Lower lobe of right lung (tissue), 2 donors: ENCODE measurements at places on chromosomes 1 and 21. TPM values are rescaled to one million over a fixed set of nuclear protein-coding genes. Genes with fewer than 3 reads are reported as not detected.

GRCh38 chr1:98692482-98692881 is 31.0 kb downstream of the SNX7 start:
- no peak overlapping the region for H3K27ac ChIP-seq
- no peaks in the 10 kb centered on the region for H3K27me3 ChIP-seq
- H3K36me3 ChIP-seq: no peaks in the 10 kb centered on the region

DNA sequence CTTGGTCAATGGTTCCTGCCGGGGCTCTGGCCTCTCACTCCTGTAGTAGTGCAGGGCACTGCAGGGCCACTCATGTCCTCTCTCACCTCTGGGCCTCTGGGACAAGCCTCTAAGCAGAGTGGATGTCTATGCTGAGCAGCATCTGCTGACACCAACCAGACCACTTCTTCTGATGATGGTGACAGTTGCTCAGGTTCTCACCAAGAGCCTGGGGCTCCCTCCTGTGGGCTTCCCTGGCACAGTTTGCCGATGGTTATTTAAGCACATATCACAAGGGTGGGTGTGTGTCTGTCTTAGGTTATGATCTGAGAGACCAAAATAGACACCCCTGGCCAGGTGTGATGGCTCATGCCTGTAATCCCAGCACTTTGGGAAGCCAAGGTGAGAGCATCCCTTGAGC is 17.4 kb upstream of the GPR137B start:
- no peak for DNase-seq
- H3K36me3 ChIP-seq: no peaks in the 10 kb centered on the region
- no peaks in the 10 kb centered on the region for H3K27me3 ChIP-seq
- no peak overlapping the region for H3K4me3 ChIP-seq
- no peak overlapping the region for H3K27ac ChIP-seq

- no peak overlapping the region for H3K4me3 ChIP-seq
- DNase-seq: no peak
- no peak overlapping the region for H3K27ac ChIP-seq
- H3K4me1 ChIP-seq: no peaks in the 10 kb centered on the region
- no peaks in the 10 kb centered on the region for H3K27me3 ChIP-seq
- no peaks in the 10 kb centered on the region for H3K36me3 ChIP-seq
These were observed 317.7 kb upstream of the DAB1 start for GRCh38 chr1:57741521-57741920.

GRCh38 chr1:21262293-21263051 is 27.8 kb downstream of the ECE1 start:
- H3K36me3 ChIP-seq: peaks cover 43% of the 10 kb centered on the region
- H3K4me3 ChIP-seq: peak overlapping the region; percentile 8
- DNase-seq: no peak
- H3K27ac ChIP-seq: peak overlapping the region; percentile 86
- peaks cover 62% of the 10 kb centered on the region for H3K4me1 ChIP-seq

DNA sequence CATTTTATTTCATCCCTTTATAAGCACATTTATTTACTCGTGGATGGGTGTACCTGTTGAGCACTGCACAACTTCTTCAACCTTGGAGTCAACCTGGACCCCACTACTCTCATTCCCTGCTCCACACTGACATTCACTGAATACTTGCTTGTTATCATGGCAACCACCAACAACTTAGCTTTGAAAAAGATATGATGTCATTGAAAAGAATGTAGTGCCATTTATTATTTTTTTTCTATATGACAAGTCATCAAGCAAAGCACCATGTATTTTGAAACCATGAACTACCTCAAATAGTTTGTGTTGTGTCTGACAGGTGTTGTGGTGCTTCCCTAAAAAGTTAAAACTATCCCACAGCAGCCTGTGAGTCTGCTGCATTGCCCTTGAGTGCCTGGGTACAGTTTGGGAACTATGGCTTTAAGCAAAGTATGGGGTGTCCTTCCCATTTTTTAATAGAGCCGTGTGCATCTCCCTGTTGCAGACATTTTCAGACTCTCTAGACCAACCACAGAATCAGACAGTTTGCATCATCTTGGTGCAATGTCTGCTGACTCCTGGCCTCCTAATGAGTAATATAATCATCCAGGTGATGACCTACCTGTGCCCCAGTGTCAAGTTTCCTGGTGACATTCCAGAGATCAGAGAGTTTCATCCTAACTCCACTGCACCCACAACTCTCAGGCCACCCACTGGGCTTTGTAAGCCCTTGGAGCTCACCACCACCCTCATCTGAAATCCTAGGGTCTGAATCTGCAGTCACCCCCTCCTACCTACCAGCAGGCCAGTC is 339.7 kb upstream of the PROX1 start:
- no peaks in the 10 kb centered on the region for H3K4me1 ChIP-seq
- no peaks in the 10 kb centered on the region for H3K27me3 ChIP-seq
- H3K27ac ChIP-seq: no peak overlapping the region
- H3K4me3 ChIP-seq: no peak overlapping the region
- H3K36me3 ChIP-seq: no peaks in the 10 kb centered on the region

GRCh38 chr1:24084050-24084449 is 27.9 kb downstream of the MYOM3 start:
- H3K27me3 ChIP-seq: no peaks in the 10 kb centered on the region
- no peaks in the 10 kb centered on the region for H3K4me1 ChIP-seq
- no peaks in the 10 kb centered on the region for H3K36me3 ChIP-seq
- no peak overlapping the region for H3K27ac ChIP-seq

- no peak overlapping the region for H3K4me3 ChIP-seq
- DNase-seq: no peak
- no peaks in the 10 kb centered on the region for H3K36me3 ChIP-seq
- no peaks in the 10 kb centered on the region for H3K4me1 ChIP-seq
- peaks cover 10% of the 10 kb centered on the region for H3K27me3 ChIP-seq
- H3K27ac ChIP-seq: no peak overlapping the region
These were observed 1.8 kb downstream of the HHIPL2 start for GRCh38 chr1:222546091-222546490.

DNA sequence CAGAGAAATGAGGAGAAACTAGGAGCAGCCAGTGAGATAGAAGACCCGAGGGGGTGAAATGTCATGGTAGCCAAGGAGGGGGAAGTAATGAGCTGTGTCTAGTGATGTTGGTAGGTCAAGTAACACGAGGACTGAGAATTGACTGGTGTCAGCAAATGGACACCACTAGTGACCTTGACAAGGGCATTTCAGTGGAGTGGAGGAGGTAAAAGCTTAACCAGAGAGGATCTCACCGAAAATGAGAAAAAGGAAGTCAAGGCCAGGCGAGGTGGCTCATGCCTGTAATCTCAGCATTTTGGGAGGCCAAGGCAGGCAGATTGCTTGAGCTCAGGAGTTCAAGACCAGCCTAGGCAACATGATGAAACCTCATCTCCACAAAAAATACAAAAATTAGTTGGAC is 3.0 kb upstream of the ZYG11B start:
- DNase-seq: no peak
- peaks cover 12% of the 10 kb centered on the region for H3K4me1 ChIP-seq
- H3K36me3 ChIP-seq: no peaks in the 10 kb centered on the region
- H3K4me3 ChIP-seq: no peak overlapping the region
- no peak overlapping the region for H3K27ac ChIP-seq
- no peaks in the 10 kb centered on the region for H3K27me3 ChIP-seq

- H3K4me1 ChIP-seq: peaks cover 3% of the 10 kb centered on the region
- no peak overlapping the region for H3K4me3 ChIP-seq
- H3K27me3 ChIP-seq: no peaks in the 10 kb centered on the region
- DNase-seq: no peak
- H3K27ac ChIP-seq: no peak overlapping the region
These were observed 16.0 kb downstream of the HHAT start for GRCh38 chr1:210344706-210345105.

DNA sequence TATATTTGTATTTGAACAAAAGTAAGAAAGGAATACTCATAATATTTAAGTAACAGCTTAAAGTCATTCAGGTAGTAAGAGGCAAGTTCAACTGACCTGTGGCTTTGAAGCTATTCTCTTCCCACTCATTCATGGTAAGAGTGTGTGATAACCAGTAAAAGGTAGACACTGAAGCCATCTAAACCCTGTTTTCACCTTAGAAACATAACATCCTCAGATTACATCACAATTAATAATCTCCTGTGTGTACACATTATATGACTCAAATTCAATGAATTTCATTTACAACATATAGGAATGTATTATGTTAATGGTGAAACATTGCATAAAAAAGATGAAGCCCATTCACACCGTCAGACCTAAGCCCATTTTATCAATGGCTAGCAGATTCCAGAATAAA is 364.8 kb upstream of the SNX7 start:
- no peak overlapping the region for H3K27ac ChIP-seq
- no peak overlapping the region for H3K4me3 ChIP-seq
- no peaks in the 10 kb centered on the region for H3K36me3 ChIP-seq
- no peaks in the 10 kb centered on the region for H3K4me1 ChIP-seq
- no peak for DNase-seq
- H3K27me3 ChIP-seq: no peaks in the 10 kb centered on the region

- H3K4me1 ChIP-seq: no peaks in the 10 kb centered on the region
- no peak overlapping the region for H3K27ac ChIP-seq
- H3K4me3 ChIP-seq: no peak overlapping the region
- no peaks in the 10 kb centered on the region for H3K36me3 ChIP-seq
- DNase-seq: no peak
- no peaks in the 10 kb centered on the region for H3K27me3 ChIP-seq
These were observed 17.0 kb upstream of the SLC5A9 start for GRCh38 chr1:48205522-48205921.

DNA sequence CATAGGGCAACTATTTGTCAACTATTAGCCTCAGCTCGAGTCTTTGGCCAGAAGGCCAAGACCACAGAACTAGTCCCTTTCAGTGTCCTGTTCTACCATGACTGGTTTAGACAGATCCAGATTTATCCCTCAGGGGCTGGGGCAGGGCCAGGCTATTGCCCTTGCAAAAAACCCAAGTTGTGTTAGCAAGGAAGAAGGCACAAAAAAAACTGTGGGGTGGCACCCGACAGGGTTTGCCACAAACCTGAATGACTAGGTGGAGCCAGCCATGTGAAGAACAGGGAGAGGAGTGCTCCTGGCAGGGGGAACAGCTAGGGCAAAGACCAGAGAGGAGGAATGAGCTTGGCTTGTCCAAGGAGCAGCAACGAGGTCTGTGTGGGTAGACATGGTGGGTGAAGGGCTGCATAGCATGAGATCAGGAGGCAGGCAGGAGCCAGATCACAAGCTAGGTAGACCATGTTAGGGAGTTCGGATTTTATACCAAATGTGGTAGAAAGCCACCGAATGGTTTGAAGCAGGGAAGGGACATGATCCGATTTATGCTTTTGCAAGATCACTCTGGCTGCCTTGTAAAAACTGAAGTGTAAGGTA is 4.3 kb downstream of the DCST1 start:
- no peak for DNase-seq
- H3K27ac ChIP-seq: no peak overlapping the region
- H3K4me3 ChIP-seq: no peak overlapping the region
- H3K27me3 ChIP-seq: no peaks in the 10 kb centered on the region
- no peaks in the 10 kb centered on the region for H3K36me3 ChIP-seq
- H3K4me1 ChIP-seq: peaks cover 15% of the 10 kb centered on the region

GRCh38 chr1:191495040-191495439 is 663.2 kb upstream of the RGS18 start:
- H3K27me3 ChIP-seq: no peaks in the 10 kb centered on the region
- no peaks in the 10 kb centered on the region for H3K4me1 ChIP-seq
- DNase-seq: no peak
- H3K4me3 ChIP-seq: no peak overlapping the region

DNA sequence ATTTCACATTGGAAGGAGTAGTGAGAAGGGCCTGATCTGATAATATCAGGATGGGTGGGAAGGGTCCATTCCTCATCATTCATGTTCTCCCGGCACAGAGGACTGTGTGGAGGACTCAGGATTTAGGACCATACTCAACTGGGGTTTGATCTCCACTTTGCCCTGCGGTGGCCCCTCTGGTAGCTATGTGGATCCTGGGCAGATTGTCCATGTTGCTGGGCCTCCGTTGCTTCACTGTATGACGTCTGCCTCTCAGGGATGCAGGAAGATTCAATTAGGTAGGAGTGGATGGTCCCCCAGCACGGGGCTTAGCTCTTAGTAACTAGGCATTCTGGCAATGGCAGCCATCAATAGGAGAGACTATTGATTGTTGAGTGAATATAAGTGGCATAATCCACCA is 2.3 kb downstream of the ETS2 start:
- H3K4me3 ChIP-seq: peak overlapping the region; percentile 82
- H3K4me1 ChIP-seq: peaks cover 71% of the 10 kb centered on the region
- DNase-seq: no peak
- no peaks in the 10 kb centered on the region for H3K27me3 ChIP-seq

GRCh38 chr1:221718381-221719277 is 23.3 kb downstream of the DUSP10 start:
- H3K27me3 ChIP-seq: no peaks in the 10 kb centered on the region
- peaks cover 41% of the 10 kb centered on the region for H3K4me1 ChIP-seq
- H3K27ac ChIP-seq: peak overlapping the region; percentile 19
- DNase-seq: no peak
- no peaks in the 10 kb centered on the region for H3K36me3 ChIP-seq

GRCh38 chr1:64220241-64220640 is 16.8 kb downstream of the UBE2U start:
- H3K27me3 ChIP-seq: no peaks in the 10 kb centered on the region
- no peaks in the 10 kb centered on the region for H3K36me3 ChIP-seq
- H3K4me3 ChIP-seq: no peak overlapping the region
- no peak for DNase-seq

DNA sequence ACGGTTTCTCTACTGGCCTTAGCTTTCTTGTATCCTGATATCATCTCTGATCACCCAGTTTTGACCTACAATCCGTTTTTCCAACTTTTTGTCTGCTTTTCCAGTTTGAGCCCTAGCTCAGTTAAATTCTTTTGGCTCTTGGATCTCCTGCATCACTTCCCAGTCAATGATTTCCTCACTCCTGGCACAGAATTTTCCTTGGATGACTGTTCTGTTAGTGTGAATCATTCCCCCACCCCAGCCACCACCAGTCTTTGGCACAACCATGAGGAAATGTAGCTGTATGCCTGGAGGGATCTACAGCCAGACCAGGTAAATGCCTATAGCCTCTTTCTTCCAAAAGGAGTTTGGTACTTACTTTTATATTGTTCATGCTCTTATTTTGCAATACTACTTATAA is 187.2 kb upstream of the PTGFR start:
- DNase-seq: no peak
- H3K27me3 ChIP-seq: no peaks in the 10 kb centered on the region
- no peak overlapping the region for H3K4me3 ChIP-seq
- H3K36me3 ChIP-seq: no peaks in the 10 kb centered on the region
- no peaks in the 10 kb centered on the region for H3K4me1 ChIP-seq

GRCh38 chr1:172340520-172340919 is 80.0 kb upstream of the C1orf105 start:
- no peak overlapping the region for H3K27ac ChIP-seq
- peaks cover 14% of the 10 kb centered on the region for H3K4me1 ChIP-seq
- no peaks in the 10 kb centered on the region for H3K27me3 ChIP-seq
- no peaks in the 10 kb centered on the region for H3K36me3 ChIP-seq
- H3K4me3 ChIP-seq: no peak overlapping the region
- DNase-seq: no peak

Gene CLCA1
- not detected for total RNA-seq

Gene WDR64
- total RNA-seq: not detected

Gene IVL
- total RNA-seq: 0.24 TPM

Gene OR14K1
- total RNA-seq: not detected

Gene MIXL1
- 0.38 TPM for total RNA-seq

Gene RUNX1
- 110 TPM for total RNA-seq

Gene LCE2A
- total RNA-seq: not detected

Gene DNAJC6
- total RNA-seq: 10.5 TPM

Gene AK5
- total RNA-seq: 1.0 TPM

Gene IFNLR1
- total RNA-seq: 11.7 TPM

Gene LRRC38
- not detected for total RNA-seq

Gene GPR161
- 9.6 TPM for total RNA-seq

Gene HOOK1
- total RNA-seq: 14.7 TPM

Gene HAO2
- total RNA-seq: not detected

Gene SIM2
- not detected for total RNA-seq
